ENCODE measurements at places on chromosomes 13 and 19.

DNA sequence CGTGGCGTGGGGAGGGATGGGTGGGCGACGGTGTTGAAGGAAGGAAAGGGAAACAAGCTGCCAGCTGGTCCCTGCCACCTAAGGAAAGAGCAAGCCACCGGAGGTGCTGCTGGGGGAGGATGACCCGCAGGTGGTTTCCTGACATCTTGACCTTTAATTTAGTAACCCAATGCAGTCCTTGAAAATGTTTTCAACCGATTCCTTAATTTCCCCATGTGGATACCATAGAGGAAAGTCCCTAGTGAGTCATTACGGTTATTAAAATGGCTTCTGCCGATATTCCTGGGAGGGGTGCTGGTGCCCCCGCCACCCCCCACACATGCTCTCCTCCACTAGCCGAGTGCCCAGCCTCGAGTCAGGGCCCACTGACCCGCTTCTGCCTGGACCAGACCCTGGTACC lies 6.3 kb upstream of the ANKRD10 start:
- no peak for DNase-seq

DNA sequence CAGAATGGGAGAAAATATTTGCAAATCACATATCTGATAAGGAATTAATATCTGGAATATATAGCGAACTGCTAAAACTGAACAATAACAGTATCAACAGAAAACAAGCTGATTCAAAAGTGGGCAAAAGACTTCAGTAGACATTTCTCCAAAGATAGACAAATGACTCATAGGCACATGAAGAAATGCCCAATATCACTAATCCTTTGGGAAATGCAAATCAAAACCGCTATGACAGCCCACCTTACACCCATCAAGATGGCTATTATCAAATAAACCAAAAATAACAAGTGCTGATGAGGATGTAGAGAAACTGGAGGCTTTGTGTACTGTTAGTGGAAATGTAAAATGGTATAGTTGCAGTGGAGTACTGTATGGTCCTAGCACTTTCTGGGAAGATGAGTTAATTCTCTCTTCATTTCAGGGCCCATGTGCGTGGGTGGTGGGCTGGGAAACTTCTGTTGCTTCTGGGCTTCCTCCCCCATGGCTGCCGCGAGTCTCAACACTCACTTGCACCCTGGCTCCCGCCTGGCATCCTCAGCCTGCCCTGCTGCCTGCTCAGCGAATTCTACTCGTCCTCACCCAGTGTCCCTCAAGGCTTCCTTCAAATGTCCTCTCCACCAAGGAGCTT lies 12.4 kb upstream of the GJA3 start:
- no peak for DNase-seq

- no peak for DNase-seq
These were observed 75.3 kb downstream of the CACNA1A start for GRCh38 chr19:13430790-13431582.

GRCh38 chr13:91652404-91653301 lies 254.2 kb downstream of the GPC5 start:
- no peak for DNase-seq

DNA sequence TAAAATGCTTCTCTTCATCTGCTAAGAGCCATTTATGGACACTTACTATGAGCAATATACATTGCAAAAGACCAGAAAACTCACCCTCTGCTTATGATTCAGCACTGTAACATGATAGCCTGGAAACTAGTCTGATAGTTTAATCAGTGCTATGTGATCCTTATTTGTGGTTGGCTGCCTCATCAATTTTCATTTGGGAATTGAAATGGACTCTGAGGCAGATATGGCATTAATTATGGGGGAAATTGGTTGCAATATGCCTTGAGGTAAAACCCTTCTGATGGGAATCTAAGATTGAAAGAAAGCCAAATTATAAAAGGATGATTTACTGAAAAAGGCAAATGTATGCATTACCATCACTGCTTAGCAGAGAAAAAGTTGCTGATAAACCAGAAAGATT lies 33.5 kb downstream of the FAM216B start:
- no peak for DNase-seq

GRCh38 chr13:39909634-39910033 lies 254.2 kb downstream of the COG6 start:
- no peak for DNase-seq

DNA sequence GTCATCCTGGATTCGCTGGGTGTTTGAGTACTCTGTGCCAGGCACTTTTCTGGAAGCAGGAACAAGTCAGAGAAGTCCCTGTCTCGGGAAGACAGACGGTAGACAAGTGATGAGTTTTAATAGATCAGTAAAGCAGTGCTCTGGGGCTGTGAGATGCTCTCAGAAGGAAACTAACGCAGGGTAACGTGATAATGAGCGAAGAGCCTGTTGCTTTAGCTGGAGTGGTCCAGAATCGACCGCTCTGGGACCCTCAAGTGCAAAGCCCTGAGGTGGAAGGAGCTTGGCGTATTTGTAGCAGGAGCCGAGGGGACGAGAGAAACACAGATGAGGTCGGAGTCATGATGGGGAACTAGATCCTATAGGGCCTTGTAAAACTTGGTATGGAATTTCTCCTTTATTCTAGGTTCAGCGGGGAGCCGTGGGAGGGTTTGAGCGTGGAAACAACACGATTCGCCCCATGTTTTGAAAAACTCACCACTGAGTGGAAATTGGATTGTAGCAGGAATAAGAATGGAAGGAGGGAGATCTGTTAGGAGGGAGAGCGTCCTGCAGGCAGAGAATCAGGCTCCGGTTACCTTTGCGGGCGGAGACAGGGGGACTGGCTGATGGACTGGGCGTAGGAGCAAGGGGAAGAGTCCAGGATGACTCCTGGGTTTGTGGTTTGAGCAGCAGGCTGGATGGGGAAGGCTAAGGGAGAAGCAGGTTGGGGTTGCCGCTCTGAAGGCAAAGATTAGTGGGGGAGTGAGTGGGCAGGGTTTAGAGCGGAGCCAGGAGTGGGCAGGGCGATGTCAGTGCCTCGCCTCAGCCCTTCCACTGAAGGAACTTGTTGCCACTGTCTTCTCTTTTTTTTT lies 763 bp downstream of the POLD1 start:
- DNase-seq, result no peak

DNA sequence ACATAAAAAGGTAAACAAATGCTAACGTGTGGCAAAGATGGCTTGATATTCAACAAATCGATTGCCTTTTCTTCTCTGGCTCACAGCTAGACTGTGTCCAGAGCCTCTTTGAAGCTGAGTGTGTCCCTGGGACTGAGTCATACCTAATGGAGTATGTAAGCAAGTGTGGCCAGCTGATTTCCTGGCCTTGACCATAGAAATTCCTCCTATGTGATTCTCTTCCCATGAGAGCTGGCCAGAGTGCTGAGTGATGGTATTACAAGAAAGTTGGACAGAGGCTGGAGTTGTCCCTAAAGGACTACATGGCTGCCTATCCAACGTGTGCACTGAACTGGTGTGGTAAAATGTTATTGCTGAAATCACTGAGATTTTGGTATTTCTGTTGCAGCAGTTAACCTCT lies 320.1 kb upstream of the SLC10A2 start:
- no peak for DNase-seq

GRCh38 chr13:50149214-50149613 lies 134.0 kb downstream of the KCNRG start:
- peak; percentile 87 for DNase-seq

DNA sequence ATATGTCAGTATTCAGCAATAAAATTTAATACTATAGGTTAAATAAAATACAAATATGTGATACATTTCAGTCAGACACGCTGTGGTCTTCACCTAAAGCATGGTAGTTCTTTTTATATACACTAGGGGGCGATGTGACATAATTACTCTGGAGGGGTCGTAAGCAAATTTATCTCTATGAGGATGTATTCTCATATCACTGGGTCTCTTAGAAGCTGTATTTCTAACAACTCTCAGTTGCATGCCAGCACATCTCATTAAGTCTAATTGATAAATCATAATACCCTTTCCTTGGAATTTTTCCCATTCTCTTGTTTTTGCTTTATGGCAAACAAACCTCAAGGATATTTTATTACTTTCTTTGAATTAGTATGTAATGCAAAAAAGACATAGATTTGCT lies 3.9 kb upstream of the PCDH17 start:
- DNase-seq, result no peak

GRCh38 chr13:31134039-31134711 lies 27.5 kb downstream of the HSPH1 start:
- DNase-seq, result no peak
